ENCODE measurements at places on chromosomes 5 and 9.

DNA sequence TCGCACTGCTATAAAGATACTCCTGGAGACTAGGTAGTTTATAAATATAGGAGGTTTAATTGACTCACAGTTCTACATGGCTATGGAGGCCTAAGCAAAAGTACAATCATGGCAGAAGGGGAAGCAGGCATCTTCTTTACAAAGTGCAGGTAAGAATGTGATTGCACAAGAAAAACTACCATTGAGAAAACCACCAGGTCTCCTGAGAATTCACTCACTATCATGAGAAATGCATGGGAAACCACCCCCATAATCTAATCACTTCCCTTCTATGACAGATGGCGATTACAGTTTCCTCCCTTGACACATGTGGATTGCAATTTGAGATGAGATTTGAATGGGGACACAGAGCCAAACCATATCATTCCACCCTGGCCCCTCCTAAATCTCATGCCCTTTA lies 121.2 kb upstream of the ST8SIA4 start:
- no peak for DNase-seq

- DNase-seq = no peak
Measured at GRCh38 chr5:173640156-173640804, 23.8 kb upstream of the BOD1 start.

DNA sequence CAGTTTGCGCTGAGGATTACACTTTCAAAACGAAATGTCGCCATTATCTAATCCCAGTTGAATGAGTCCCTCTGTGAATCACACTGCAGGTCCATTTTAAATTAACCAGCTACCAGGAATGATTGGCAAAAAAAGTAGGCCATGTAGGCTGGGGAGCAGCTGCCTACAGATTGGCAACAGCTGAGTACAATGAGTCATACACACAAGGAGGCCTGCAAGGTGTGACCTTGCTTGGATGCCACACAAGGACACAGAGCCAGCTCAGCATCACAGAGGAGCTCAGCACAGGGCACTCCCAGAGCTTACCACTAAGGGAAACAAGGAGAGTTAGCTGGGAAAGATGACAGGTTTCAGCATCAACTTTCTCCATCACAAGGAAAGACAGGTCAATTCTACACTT lies 12.9 kb downstream of the HAVCR1 start:
- DNase-seq = no peak

- no peak for DNase-seq
Measured at GRCh38 chr5:174418809-174419539, 305.4 kb upstream of the MSX2 start.

DNA sequence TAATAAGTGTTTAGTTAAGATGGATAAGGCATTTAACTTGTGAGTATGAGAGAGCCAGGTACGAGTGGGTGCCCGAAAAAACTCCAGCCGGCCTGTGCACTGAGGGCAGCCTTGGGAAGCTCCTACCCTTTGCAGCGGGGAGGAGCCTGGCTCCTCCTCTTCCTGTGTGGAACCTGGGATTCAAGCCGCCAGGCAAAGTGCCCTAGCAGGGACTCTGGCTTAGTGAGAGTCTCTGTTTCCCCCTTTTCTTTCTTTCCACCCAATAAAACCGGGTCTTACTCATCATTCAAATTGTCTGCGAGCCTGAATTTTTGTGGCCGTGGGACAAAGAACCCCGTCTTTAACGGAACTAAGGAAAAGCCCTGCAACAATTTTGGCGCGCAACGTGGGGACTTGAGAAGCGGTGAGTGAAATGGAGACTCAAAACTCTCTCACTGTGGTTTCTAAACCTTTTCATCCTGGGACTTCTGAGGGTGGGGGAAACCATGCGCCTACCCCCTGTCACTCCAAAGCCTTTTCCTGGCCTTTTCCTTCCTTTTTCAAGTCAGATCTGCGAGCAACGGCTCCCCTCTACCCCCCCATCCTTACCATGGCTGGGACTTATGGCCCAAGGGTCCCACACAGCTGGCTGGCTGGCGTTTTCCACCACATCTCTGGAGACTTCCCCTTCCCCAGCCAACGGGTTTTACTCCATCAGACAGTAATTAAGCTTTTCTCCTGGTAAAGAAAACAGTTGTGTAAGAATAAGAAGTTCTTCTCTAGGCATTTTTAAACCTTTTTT lies 535.7 kb upstream of the ACO1 start:
- DNase-seq = no peak

DNA sequence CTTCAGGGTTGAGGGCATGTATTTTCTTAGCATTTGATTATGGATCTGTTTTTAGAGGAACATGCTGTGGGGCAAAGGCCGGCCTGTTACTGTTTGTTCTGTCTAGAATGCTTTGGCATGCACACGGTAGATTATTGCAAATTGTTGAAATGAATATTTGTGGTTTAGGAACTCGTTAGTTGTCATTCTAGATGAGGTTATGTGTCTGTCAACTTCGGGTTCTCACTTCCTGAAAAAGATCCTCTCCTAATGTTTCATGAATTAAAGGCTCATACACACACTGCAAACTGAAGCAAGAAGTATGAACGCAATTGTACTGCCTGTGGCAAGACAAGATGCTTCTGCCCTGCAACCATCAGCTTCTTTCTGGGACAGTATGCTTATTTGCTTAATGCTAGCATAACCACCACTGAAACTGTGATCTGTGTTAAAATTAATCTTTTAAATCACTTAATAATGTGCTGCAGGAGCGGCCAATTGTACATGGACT lies 99.6 kb downstream of the BASP1 start:
- DNase-seq = peak; percentile 29

GRCh38 chr5:6899221-6899620 lies 186.0 kb downstream of the TENT4A start:
- DNase-seq = no peak

DNA sequence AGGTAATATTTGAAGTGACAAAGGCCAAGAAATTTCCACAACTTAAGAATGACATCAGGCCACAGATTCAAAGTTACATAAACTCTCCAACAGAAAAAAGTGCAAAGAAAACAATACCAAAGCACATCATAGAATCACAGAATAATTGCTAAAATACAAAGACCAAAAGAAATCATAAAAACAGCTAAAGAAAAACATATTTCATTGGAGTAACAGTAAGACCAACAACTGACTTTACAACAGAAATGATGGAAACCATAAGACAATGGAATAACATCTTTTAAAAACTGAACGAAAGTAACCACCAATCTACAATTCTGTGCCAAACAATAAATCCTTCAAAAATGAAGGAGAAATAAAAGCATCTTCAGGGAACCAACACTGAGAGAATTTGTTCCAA lies 38.3 kb downstream of the ZDHHC21 start:
- DNase-seq = no peak

DNA sequence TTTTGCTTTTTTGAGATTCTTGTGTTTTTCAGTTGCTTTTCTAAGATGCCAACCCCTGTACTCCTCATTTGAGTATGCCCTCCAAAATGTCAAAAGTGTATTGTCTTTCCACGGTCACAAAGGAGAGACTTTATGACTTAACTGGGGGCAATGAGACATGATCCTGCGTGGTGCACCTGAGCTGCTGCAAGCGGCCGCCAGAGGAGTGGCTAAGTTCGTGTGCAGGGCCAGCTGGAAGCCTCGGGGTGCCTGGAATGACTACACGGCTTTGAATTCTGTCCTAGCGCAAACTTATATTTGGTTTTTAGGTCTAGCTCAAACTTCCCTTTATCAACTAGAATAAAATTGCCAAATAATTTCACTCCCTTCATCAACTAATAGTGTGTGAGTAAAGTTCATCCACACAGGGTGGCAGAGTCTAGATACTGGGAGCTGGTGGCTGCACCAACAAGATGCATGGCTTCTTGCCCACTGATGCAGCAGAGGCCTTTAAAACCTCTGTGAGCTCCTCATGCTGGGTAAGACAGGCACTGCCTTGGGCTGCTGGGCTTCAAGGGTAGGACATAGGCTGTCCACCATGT lies 4.7 kb downstream of the GADD45G start:
- no peak for DNase-seq

DNA sequence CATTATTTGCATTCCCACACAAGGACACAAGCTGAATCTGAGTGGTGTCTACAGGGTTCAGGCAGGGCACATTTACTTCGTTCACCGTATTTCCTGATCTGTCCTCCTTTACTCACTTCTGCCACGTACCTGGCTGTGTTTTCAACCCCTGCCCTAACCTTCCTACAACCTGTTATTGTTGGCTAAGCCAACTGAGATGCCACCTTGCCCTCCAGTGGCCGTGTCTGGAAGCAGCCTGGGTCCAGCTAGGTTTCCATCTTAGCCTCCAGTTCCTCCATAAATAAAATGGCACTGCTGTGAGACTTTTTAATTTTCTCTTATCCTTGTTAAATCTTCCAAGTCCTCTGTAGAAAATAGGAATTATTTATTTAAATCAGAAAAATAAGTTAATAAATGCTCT lies 64.8 kb downstream of the ATP10B start:
- no peak for DNase-seq

GRCh38 chr5:25458628-25459027 lies 813.9 kb upstream of the CDH10 start:
- no peak for DNase-seq

GRCh38 chr5:55540525-55540924 lies 5.8 kb upstream of the PLPP1 start:
- no peak for DNase-seq

- no peak for DNase-seq
Measured at GRCh38 chr9:75780185-75780584, 110.3 kb upstream of the PCSK5 start.

DNA sequence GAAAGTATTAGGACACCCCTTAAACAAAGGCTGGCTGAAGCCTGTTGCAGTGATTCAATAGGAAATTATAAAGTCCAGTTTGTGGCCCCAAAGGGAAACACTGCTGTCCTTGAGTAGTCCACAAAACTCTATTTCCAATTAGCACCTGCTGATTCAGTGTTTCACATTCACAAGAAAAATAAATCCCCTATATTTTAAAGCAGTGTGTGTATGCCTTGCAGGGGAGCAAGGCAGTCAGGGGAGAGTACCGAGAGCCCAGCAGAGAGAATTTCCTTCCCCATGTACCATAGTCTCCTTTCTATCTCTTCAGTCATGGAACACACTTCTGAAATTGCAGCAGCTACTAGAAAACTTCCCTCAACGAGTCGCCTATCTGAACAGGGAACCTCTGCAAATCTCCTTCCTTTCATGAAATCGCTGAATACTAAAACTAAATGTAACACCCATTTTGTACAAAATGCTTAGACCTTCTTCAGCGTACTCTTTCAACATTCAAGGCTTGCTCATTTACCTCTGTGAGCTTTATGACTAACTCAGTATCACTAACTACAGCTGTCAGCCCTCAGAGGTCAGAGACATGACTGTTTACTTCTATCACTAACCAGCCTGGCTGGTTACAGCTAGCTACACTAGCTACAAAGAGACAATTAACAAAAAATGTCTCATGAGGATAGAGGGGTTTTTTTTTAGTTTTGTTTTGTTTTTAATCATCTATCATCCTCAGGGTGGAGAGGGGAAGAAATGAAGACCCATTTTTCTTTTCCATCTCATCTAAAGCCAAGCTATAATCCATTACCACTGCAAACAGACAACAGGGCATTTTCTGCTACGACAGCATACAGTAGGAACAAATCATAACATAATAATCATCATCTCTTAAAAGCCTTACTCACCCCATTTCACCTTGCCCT lies 188.7 kb downstream of the EBF1 start:
- DNase-seq = peak; percentile 43

- no peak for DNase-seq
Measured at GRCh38 chr5:112968411-112969106, 8.0 kb upstream of the DCP2 start.

GRCh38 chr9:70079417-70080037 lies 35.9 kb downstream of the MAMDC2 start:
- no peak for DNase-seq
